Mucosa of gallbladder (tissue), 1 donor: ENCODE measurements at places on chromosomes 16 and 17. TPM values are rescaled to one million over a fixed set of nuclear protein-coding genes. Genes with fewer than 3 reads are reported as not detected.

GRCh38 chr17:73194514-73195222, 1.8 kb downstream of the COG1 start:
- no peak for DNase-seq

DNA sequence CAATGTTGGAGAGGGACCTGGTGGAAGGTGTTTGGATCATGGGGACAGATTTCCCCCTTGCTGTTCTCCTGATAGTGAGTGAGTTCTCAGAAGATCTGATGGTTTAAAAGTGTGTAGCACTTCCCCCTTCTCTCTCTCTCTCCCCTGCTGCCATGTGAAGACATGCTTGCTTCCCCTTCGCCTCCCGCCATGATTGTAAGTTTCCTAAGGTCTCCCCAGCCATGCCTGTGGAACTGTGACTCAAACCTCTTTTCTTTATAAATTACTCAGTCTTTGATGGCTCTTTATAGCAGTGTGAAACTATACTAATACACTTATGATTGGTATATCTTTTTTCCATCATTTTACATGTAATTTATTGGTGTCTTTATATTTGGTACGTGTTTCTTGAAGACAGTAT, 13.4 kb downstream of the ADGRG5 start:
- no peak for DNase-seq

DNA sequence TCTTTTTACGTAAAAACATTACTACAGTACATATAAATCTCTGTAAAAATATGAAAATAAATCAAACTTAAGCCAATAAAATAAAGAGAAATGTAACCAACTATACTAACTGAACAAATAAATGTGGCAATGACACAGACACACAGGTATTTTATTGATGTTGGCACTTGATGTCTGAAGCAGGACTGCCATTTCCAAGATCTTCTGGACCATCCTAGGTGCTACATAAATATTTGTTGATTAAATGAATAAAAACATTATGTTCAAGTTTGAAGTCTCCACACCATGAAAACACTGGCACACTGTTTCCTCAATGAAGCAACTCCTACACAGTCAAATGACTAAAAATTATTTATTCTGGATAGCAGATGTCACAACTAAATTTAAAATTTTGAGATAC, 106.9 kb downstream of the NCOR1 start:
- no peak for DNase-seq

- no peak for DNase-seq
Measured at GRCh38 chr17:81067391-81067811, 32.5 kb downstream of the BAIAP2 start.

TMEM92 gene
- 27.2 TPM for total RNA-seq

DNA sequence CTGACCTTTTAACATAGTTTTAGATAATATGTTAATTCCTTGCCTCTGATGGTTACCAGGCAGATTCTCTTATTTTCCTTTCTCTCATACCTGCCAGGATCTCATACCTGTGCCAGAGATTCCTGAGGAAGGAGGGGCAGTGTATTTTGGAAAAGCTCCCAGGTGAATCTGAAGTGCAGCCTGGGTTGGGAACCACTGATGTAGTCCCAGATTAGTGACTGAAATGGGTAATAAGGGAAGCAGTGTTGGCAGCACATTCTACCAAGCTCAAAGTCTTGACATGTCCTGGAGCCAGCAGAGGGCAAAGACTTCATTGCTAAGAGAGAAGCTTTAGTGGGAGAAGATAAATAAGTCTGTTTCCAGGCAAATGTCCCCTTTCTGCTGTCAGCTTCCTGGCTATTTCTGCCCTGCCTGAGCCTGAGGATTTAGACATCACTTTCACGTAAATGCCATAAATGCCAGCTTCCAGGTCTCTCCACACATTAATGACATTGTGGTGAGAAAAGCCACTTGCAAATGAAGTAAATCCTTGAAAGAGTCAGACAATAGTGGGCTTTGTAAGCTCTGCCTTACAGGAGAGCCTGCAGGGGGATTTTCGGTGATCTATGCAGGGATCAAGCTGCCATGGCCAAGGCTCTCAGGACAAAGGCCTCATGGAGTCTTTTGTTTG, 40.9 kb upstream of the C16orf78 start:
- no peak for DNase-seq
